Thoracic aorta (tissue), 2 donors: ENCODE measurements at places on chromosomes 3 and 15. TPM values are rescaled to one million over a fixed set of nuclear protein-coding genes. Genes with fewer than 3 reads are reported as not detected.

The ROPN1 gene
- not detected for total RNA-seq

The SEMA3F gene
- 35.1 TPM for total RNA-seq

The C3orf20 gene
- not detected for total RNA-seq

The IL17RB gene
- 2.3 TPM for total RNA-seq

The LRRK1 gene
- 47.1 TPM for total RNA-seq

The LRRC34 gene
- 4.5 TPM for total RNA-seq

The ILDR1 gene
- total RNA-seq, result not detected

The RTP1 gene
- total RNA-seq, result 0.27 TPM

The PRSS50 gene
- 0.28 TPM for total RNA-seq

The CPLX3 gene
- not detected for total RNA-seq

The HOMER2 gene
- total RNA-seq, result 1.8 TPM

The ANKRD34C gene
- not detected for total RNA-seq

The ACKR2 gene
- 10.0 TPM for total RNA-seq

The SNAPC5 gene
- 38.1 TPM for total RNA-seq

The CHRFAM7A gene
- total RNA-seq, result 7.0 TPM
